ENCODE measurements at places on chromosomes 6 and 20. TPM values are rescaled to one million over a fixed set of nuclear protein-coding genes. Genes with fewer than 3 reads are reported as not detected.
A peak's percentile ranks its signal among the peaks of the same experiment; 100 is the strongest.

CCDC28A gene
- 14.8 TPM for total RNA-seq

SRSF12 gene
- not detected for total RNA-seq

COL21A1 gene
- total RNA-seq: 0.18 TPM

FHL5 gene
- not detected for total RNA-seq

NNAT gene
- total RNA-seq: not detected

CAGE1 gene
- total RNA-seq: 0.11 TPM

HCK gene
- total RNA-seq: not detected

NRM gene
- total RNA-seq: 32.9 TPM

FAXC gene
- not detected for total RNA-seq

DNA sequence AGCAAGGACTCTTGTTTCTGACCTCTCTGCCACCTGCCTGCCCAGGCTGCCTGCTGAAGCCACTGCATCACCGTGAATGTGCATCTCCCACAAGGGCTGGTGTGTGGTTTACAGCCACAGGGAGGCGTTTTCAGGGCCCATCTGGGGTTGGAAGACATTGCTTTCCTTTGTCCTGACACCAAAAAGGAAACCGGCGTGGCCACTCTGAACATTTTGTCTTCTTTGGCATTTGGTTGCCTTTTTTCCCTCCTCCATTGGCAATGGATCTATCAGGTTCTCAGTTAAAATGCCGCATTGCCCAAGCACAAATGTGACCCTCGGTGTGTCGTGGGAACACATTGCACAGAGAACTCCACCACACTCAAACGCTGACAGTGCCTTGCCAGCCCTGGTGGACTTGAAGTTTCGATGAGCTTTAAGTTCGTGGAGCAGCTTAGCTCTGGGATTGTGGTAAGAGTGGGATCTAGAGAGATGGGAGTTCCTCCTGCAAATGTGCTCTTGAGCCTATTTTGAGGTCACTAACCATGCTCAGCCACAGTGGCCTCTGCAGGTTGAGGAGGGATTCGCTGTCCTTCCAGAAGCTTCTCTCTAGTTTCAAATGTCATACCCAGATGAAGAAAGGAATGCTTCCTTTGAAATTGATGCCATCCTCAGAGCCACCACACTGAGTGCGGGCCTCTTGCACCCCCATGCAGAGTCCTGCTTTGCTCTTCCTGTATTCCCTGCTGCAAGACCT, 14.8 kb upstream of the PCK1 start:
- no peak for DNase-seq

- DNase-seq: no peak
These were observed 182.3 kb upstream of the CDYL start for GRCh38 chr6:4593951-4594350.

- DNase-seq: no peak
These were observed 21.9 kb downstream of the MEP1A start for GRCh38 chr6:46815130-46815529.

GRCh38 chr6:28776269-28777146, 147.3 kb downstream of the TRIM27 start:
- DNase-seq: peak; percentile 30

- no peak for DNase-seq
These were observed 172.0 kb downstream of the VEGFA start for GRCh38 chr6:43942011-43942442.

- no peak for DNase-seq
These were observed 97.5 kb downstream of the GMDS start for GRCh38 chr6:2147766-2148448.

DNA sequence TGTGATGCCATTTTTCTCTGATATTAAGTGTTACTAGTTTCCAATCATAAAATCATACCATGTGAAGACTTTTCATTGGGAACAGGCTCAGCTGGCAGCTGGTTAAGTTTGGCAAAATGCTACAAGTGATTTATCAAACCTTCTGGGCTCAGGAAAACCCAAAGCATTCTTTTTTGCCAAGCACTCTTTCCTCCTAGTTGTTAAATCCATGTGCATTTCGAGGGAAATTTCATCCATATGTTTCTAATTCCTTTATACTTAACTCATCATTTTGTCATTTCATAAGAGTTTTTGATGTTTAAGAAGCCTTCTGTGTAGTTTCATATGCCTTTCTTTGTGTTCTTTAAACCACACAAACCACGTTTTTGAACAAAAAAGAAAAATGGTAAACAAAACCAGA, 217.6 kb upstream of the PDE10A start:
- no peak for DNase-seq

GRCh38 chr6:70310063-70310694, 7.3 kb upstream of the COL9A1 start:
- peak; percentile 20 for DNase-seq

DNA sequence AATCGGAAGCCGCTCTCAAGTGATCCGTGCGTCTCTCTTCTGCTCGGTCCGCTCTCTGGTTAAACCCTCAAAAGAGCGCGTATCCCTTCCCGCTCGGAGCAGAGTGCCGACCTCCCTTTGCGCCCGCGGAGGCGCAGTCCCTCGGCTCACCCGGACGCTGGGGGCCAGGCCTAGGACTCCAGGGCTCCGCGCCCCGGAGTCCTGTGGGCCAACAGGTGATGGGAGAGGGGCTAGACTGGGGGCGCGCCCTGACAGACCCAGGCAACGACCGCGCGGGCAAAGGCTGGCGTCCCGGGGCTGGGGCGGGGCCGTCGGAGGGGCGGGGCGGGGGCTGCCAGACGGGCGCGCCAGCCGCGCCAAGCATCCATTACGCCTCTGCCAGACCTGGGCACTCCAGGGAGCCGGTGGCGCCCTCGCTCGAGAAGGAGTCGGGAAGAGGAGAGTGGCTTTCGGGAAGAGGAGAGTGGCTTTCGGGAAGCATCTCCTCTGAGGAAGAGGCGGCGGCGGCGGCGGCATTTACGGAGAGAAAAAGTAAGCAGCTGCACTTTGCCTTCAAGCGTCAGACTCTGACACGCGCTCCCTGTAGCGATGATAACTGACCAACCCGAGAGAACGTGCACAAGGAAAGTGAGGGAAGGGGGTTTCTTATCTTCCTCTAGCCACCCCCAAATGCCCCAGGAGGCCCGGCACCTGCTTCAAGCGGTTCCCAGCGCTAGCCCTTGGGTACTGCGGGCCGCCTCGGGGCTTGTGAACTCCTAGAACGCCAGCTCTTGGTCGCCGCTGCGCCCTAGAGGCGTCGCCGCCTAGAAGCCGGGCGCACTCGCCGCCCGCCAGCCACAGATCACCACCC, 2.6 kb downstream of the EPHA7 start:
- DNase-seq: no peak

- no peak for DNase-seq
These were observed 122.5 kb upstream of the TIAM2 start for GRCh38 chr6:154872542-154873114.

- DNase-seq: no peak
These were observed 30.7 kb upstream of the CST5 start for GRCh38 chr20:23910210-23910609.

DNA sequence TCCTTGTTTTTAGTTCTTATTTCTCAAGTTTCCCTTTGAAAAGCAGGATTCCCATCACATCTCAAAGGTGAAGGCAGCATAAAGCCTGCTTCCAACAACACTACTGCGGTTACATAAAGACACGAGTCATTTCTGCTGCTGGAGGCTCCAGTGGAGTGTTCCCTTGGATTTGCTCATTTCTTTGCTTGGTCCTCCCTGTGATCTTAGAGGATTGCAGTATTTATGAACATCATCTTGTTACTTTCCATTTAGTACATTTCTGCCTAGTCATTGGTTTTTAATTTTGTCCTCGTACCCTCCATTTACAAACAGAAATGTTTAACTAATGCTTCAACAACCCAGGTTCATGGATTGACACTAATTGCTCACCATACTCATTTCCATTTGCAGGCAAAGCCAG, 298.8 kb downstream of the ZNF217 start:
- no peak for DNase-seq

GRCh38 chr6:151544453-151544852, 50.6 kb downstream of the CCDC170 start:
- DNase-seq: no peak

GRCh38 chr20:58713801-58714339, 21.3 kb downstream of the NPEPL1 start:
- no peak for DNase-seq

GRCh38 chr6:5202941-5203340, 57.8 kb downstream of the LYRM4 start:
- no peak for DNase-seq

DNA sequence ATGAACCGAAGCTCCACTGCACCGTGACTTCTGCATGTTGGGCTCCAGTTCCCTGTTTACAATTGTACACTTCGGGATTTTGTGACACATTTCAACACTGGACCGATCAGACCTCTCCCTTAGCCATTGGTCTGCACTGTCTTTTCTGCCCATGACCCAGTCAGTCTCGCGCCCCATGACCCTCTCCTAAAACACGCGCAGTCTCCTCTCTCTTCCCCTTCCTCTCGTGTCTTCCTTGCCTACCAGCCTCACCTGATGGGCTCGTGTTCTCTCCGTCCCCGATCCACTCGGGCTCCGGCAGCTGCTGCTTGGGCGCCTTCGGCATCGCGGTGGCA, 535 bp upstream of the ABCF1 start:
- DNase-seq: peak; percentile 32
